Inflammatory macrophage treated with lipopolysaccharide for 4 hours (primary cell): ENCODE measurements at places on chromosomes 12 and 14.

DNA sequence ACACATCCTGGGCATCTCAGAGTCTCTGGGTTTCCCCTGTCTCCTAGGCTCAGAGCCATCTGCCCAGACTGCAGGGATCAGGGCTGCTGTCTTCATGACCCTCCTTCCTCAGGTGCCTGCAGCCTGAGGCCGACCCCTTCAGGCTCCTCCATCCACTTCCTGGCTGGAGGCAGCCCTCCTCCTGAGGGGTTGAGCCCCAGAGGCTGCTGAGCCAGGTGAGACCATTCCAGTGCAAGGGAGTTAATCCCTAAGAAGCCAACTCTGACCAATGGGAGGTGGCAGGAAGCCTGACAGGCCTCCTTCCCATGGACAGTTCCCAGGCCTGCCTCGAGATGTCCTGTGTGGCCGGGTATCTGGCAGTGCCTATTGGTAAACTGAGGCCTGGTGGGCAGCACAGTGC lies 8.4 kb upstream of the PPP4R4 start:
- DNase-seq, result no peak

DNA sequence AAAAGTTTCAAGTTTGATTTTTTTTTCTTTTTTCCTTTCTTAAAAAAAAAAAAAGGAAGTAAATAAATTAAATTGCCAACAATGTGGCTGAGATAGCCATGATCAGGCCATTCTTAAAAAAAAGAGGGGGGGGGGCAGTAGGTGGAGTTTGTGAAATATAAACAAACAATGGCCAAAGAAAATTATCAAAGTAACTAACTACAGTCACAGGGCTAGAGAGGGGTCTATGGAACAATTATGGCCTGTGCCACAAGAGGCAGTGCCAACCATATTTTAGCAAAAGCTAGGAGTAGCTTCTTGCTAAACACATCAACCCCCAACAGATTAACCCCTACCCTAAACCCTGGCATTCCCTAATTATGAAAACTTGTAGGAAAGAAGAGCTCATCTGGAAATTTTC lies 16.2 kb upstream of the SMARCC2 start:
- no peak for DNase-seq

GRCh38 chr12:15423629-15424028 lies 101.3 kb downstream of the PTPRO start:
- DNase-seq, result no peak

DNA sequence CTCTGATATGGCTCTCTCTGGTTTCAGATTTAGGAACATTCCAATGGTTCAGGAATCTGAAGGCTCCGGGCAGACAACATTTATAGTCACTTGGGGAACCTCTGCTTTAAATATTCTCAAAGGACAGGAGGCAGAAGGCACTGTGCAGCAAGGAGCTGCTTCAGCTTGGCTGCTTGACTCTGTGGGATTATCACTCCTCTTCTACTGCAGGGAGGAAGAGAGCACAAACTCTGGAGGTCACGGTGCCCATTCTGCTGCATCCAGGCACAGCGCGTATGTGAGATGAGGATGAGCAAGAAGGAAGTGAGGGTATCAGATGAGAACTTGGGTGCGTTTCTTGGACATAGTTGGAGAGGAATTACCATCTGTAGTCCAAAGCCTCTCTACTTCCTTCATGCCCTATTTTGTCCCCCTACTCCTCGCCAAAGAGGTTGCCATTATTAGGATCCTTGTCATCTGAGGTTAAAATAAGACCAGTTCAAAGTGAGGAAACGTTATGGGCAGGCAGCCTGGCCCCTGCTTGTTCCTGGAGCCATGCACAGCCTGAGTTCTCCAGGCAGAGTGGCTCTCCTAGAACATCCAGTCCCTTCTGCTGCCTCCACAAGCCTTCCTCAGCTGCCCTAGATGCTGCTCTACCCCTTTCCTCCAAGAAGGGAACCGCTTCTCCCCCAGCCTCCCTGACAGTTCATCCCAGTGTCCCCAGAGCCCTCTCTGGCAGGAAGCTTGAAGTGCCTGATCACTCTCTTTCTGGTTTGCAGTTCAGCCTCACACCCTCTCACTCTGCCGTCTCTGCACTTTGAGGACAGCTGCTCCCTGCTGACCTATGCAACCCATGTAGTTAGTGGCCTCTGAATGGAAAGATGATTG lies 12.5 kb downstream of the FGF6 start:
- no peak for DNase-seq

- no peak for DNase-seq
These were observed 165.0 kb downstream of the GRIN2B start for GRCh38 chr12:13816394-13816793.

- no peak for DNase-seq
These were observed 45.6 kb downstream of the CCDC88C start for GRCh38 chr14:91371990-91372375.

DNA sequence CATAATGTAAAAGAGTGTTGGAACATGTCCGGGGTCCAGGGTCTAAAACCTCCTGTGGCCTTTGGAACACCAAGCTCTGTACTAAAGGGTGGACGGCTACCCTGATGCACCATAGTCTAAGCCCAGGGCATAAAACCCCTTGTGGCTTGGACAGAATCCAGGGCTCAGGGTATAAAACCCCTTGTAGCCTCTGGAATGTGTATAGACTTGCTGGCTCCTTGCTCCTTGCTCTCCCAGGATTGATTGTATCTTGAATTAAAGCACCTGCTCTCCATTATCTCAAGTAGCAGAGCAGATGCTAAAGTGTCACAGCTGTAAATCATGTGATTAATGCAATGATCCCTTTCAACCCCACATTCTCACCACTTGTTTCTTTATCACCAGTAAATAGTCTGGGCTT lies 556.5 kb downstream of the LRFN5 start:
- no peak for DNase-seq
